ENCODE measurements at places on chromosomes 1 and 21. TPM values are rescaled to one million over a fixed set of nuclear protein-coding genes. Genes with fewer than 3 reads are reported as not detected.

DNA sequence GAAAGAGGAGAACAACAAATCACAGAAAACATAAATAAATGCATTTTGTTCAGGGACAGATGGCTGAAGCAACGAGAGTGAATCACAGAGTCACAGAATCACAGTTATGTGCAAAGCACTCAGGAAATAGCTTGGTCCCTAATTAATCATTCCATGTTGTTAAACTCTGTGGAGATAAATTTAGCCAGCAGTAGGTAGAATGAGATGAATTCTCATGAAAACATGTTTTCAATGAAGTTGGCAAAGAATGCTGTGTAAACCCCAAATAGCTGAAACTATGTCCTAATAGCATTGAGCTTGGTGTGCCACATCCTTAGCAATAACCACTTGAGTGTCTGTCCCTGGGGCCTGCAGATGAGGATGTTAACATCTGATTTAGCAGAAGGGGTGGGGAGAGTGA is 20.4 kb downstream of the LEPR start:
- DNase-seq, result no peak

Gene PTP4A2
- 149 TPM for total RNA-seq

GRCh38 chr1:220818421-220819173 is 31.9 kb downstream of the MTARC1 start:
- no peak for DNase-seq

DNA sequence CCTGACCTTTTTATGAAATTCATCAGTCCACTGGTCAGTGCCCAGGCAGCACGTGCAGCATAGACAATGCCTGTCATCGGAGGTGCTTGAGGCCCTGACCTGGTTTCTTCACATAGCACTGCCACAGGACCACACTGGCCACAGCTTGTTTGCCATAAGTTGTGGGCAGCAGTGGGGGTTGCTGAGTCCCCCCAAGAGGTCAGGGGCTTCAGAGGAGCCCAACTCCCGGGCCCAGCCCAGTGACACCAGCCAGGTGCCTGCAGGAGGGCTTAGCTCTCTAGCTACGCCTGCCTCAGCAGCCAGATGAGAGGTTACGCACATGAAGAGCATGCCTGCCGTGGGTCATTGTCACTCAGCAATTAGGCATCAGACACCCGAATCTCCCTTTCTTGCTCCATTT is 41.6 kb downstream of the UBASH3A start:
- DNase-seq, result no peak

GRCh38 chr1:26700711-26701110 is 4.9 kb downstream of the ARID1A start:
- DNase-seq, result no peak

DNA sequence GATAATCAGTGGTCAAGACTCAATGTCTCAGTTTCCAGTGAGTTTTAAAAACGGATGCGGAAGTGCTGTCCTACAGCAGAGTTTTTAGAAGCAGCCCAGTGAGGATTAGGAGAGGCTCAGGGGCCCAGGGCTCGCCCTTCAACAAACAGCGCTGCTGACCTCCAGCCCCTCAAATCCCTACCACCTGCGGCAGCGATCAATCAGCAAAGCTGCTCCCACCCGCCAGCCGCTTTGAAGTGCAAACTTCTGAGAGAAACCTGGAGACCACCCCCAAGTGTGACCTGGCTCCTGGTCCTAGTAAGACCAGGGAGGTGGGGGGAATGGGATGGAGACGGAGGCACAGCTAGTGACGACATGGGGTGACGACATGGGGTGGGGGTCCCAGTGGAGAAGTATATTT is 14.4 kb downstream of the ZBTB17 start:
- no peak for DNase-seq

Gene MPZL1
- 67.8 TPM for total RNA-seq

GRCh38 chr1:164688791-164689190 is 129.8 kb downstream of the PBX1 start:
- no peak for DNase-seq

Gene DYNLT4
- 4.3 TPM for total RNA-seq

DNA sequence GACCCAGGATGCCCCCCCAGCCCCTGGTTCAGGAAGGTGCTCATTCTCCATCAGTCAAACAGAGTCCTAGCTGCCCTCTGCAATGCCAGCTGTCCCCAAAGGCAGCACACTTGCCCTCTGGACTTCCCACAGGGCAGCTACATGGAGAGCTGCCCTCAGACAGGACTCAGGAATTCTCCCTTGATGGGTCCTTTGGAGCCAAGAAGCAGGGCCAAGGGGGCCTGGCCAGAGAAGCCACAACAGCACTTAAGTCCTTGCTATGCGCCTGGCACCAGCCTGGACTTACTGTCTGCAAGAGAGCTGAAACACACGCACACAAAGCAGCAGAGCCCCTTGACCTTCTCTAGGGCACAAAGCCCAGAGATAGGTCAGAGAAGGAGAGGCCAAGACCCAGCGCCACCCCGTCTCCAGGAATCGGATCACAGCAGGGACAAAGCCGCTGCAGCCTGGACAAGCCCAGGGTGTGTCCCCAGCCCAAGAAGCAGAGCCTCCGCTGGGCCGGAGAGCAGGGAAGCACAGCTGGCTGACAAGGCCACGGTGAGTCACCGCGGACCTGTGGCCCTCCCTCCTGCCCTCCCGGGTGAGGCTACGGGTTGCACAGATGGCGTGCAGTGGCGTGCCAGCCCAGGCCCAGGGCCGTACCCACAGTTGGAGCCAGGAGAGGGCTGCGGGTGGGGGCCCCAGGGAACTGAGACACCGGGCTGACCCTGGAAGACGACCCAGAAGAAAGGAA is 1.7 kb downstream of the WNT9A start:
- peak; percentile 89 for DNase-seq

- no peak for DNase-seq
These were observed 859 bp downstream of the NFASC start for GRCh38 chr1:204871405-204872037.

- peak; percentile 69 for DNase-seq
These were observed 21.9 kb upstream of the MORC3 start for GRCh38 chr21:36297938-36298572.

- no peak for DNase-seq
These were observed 13.4 kb upstream of the ASCL5 start for GRCh38 chr1:201140235-201140940.

GRCh38 chr1:178749581-178750166 is 24.6 kb downstream of the RALGPS2 start:
- no peak for DNase-seq

DNA sequence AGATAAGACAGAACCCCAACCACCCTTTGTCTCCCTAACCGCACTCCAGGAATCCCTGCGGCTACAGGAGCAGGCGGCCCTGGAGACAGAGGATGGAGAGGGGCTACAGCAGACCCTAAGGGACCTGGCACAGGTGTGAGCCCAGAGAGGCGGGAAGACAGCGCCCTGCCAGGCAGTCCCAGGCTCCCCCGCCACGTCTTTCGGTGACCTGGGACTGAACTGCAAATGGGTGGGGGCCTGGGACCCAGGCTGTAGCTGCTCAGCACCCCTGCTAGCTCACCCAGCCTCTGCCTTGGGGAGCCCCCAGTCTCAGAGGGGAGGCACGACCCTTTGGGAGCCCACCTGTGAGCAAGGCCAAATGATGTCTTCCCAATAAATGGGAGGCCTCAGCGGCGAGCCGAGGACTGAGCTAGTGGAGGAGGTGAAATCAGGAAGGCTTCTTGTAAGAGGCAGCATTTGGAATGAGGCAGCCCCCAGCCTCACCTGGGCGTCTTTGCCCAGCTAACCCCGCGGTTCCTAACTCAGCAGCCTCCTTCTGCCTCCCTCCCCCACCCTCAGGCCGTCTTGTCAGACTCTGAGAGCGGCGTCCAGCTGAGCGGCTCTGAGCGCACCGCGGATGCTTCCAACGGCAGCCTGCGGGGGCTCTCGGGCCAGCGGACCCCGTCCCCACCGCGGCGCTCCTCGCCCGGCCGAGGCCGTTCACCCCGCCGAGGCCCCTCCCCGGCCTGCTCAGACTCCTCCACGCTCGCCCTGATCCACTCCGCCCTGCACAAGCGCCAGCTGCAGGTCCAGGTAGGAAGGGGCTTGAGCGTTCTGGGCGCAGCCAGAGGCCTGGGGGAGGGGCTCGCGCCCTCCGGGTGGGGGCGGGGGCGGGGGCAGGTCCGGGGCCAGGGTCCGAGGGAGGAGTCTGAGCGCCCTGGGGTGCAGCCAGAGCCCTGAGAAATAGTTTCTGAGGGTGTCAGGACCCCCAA is 16.9 kb downstream of the CROCC start:
- DNase-seq, result no peak

DNA sequence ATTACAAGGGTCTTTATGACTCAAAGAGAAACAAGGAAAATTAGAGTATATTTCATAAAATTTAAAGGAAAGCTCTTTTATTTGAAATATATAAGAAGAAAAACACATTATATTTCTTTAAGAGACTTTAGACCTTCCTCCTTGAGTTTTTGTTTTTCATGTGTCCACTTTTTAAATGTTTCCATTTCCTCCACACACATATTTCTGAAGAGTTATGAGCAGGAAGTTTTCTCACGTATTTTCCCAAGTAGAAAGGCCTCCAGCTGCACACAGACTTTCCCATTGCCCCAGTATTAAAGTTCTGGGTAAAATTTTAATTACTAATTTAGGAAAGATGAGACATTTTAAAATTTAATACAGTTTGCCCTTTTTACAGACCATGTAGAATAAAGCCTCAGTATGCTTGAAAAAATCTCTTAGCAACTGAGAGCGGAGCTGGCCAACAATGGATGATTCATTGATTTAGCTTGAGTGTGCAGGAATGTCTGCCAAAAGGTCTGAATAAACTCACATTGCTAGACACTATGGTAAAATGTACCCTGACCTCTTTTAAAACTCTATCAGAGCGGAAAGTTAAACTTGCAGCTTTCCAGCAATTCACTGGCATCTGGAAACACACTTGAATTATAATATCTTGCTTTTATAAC is 57.9 kb downstream of the DDAH1 start:
- DNase-seq, result peak; percentile 87

GRCh38 chr21:31524140-31524539 is 135.4 kb upstream of the SOD1 start:
- DNase-seq, result no peak

GRCh38 chr1:108858230-108858950 is 1.5 kb upstream of the AKNAD1 start:
- DNase-seq, result no peak

Gene XCL1
- not detected for total RNA-seq

Gene SV2A
- total RNA-seq, result 0.20 TPM

GRCh38 chr1:119953266-119953998 is 57.1 kb upstream of the ADAM30 start:
- no peak for DNase-seq

DNA sequence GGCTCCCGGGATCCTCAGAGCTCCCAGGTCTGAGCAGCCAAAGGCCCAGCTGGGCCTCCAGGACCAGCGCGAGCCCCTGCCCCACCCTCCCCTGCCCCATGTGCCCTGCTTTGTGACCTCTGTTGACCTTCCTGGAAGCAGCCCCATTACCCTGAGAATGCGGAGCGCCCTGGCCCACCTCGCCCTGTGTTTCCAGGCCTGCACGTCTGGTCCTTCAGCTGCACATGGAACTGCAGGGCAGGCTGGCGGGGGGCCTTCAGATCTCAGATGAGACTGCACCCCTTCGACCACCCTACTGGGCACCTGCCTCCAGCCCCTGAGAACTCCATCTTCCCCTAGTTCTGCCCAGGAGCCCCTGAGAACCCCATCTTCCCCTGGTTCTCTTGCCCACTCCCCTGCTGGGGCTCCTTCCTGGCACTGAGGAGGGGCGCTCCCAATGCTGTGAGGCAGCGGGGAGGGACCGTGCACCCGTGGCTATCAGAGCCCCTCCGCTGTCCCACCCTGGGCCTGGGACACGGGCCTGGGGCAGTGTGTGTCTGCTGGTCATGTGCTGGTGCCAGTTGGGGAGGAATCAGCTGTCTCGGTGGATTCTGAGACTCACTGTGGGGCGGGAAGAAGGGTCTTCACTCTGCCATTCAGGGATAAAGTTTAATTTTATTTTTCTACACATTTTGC is 25.1 kb downstream of the TMEM201 start:
- no peak for DNase-seq

DNA sequence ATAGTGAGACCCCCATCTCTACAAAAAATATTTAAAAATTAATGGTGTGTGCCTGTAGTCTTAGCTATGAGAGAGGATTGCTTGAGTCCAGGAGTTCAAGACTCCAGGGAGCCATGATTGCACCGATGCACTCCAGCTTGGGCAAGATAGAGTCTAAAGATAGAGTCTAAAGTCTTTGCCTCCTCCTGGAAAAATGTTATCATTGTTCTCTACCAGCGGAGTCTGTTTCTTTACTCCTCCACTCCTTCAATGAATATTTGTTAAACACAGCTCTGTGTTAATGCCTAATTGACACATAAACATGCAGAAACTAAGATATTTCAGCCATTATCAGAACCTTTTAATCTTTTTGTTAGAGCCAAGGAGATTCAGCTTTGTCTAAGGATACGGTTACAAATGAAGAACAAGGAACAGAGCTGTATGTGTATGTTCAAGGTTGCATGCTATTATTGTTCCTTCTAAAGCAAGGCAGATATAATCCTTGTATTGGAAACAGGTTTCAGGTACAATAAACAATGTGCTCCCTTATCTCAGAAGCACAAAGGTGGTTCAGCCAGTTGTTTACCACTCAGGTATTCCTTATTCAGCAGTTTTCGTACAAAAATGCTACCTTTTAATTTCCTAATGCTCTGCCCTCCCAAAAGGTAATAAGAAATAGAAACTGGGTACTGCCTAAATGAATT is 15.4 kb downstream of the OVAAL start:
- no peak for DNase-seq

Gene CD48
- not detected for total RNA-seq

DNA sequence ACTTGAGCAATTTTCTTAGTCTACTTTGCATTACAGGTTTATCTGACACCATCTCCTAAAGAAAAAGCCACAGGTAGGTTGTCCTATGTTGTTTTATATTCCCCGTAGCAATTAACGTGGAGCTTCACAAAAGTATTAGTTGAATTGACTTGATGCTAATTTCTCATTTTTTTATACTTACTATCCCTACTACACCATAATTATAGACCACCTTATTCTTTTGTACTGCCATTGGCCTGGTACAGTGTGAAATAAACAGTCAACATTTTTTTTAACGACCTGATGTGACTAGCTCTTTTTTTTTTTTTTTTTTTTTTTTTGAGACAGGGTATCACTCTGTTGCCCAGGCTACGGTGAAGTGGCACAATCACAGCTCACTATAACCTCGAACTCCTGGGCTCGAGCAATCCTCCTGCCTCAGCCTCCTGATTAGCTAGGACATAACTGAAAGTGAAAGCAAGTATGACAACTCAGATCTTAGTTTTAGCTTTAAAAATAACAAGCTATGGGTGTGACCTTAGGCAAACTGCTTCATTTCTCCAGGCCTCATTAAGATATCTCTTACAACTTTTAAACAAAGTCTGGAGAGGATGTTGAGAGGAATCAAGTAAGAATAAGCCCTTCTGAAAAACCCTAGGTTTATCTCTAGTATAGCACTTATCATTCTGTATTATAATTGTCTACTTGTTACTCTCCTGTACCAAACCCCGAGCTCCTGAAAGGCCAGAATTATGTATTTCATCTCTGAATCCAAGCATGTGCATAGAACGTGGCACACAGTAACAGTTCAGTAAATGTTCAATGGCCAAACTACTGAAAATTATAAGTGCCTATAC is 49.5 kb downstream of the LUZP1 start:
- DNase-seq, result no peak

All from PC-9 (cell line).